ENCODE measurements at places on chromosomes 13 and 19. TPM values are rescaled to one million over a fixed set of nuclear protein-coding genes. Genes with fewer than 3 reads are reported as not detected.

Gene C1QTNF9B
- total RNA-seq: not detected

DNA sequence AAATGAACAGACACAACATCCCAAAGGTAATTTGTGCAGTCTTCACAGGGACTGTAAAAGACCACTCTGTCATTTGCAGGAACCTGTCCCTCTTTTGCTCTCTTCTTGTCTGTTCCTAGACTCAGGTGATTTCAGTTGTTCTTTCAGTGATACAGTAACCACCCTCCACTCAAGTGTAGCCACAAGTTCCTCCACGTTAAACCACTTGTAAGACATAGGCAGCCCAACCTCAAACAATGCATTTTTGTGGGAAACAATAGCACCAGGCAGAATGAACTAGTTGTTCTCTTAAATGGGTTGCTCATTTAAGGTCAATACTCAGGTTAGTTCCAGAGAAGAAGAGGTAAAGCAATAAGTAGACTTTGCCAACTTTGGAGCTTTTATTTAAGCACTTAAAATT, 359.4 kb downstream of the MZT1 start:
- DNase-seq: no peak

DNA sequence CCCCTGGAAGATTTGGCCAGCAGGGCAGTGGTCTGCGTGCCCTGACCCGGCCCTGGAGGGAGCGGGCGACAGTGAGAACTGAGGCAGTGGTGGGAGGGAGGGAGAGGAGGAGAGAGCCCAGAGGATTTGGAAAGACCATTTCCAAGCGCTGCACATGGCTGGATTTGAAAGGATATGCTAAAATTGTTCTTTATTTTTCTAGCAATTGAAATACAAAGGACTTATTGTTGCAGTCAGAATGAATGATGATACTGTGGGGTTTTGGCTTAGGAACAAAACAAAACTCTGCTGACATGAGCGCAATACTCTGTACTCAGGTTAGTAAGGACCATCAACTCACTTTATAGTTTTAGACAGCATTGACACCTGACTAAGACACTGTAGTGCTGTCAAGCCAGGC, 69.5 kb downstream of the TNFRSF19 start:
- DNase-seq: no peak

DNA sequence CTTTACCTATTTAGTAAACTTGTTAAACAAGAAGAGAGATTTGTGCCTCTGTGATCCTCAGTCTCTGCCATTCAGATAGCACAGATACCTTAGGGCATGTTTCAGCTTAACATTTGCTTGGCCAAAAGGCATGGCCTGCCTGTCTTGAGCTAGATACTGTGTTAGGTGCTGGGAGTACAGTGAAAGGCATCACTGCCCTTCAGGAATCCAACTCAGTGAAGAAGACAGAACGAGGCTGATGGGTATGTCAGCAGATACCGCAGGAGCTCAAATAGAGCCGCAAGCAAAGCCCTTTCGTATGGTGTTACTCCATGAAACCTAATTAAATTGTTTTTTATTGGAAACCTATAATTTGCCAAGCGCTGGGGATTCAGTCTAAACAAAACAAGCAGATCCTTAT, 12.9 kb downstream of the ZNF507 start:
- no peak for DNase-seq

DNA sequence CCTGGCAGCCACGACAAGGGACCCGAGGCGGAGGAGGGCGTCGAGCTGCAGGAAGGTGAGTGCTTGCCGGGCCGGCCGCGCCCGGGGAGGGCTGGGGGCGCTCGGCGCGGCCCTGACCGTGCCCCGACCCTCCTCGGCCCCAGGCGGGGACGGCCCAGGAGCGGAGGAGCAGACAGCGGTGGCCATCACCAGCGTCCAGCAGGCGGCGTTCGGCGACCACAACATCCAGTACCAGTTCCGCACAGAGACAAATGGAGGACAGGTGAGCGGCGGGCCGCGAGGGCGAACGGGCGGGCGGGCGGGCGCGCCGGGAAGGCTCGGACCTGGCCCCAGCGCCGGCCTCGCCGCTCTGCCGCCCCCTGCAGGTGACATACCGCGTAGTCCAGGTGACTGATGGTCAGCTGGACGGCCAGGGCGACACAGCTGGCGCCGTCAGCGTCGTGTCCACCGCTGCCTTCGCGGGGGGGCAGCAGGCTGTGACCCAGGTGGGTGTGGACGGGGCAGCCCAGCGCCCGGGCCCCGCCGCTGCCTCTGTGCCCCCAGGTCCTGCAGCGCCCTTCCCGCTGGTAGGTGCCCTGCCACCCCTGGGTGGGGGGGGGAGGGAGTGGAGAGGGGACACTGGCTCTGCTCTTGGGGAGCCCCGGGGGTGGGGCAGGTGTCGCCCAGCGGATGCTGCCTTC, 816 bp downstream of the USF2 start:
- peak; percentile 76 for DNase-seq

DNA sequence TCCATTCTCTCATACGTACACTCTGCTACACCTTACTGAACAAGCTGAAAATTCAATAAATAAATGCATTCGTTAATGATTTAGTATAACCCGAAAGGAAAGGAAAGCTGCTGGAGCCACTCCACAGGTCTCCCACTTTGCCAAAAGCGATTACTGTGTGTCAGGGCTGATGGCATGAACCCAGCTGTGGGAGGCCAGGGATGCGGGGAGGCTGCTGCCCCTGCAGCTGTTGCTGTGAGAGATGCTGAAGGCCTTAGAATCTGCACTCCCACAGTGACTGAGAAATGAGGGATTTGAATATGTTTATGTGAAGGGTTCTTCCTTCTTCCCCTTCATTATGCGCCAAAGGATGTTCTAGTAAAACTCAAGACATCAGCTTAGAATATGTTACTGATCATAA, 58.7 kb upstream of the NBEA start:
- DNase-seq: no peak

GRCh38 chr19:9835507-9835949, 410 bp downstream of the PIN1 start:
- DNase-seq: no peak

GRCh38 chr13:88718781-88719180, 1047.6 kb downstream of the SLITRK5 start:
- DNase-seq: no peak

Measured in activated T-helper 2 cell treated with anti-CD3 and anti-CD28 coated beads, Interferon-gamma antibody, Interleukin-2, Interleukin-4, amounts not matched to agents 10 μg/mL and 5 μg/mL and 100 μg/mL, durations not matched to agents 14 hours and 24 hours and 36 hours (primary cell).